ENCODE measurements at places on chromosomes 3 and 15.

DNA sequence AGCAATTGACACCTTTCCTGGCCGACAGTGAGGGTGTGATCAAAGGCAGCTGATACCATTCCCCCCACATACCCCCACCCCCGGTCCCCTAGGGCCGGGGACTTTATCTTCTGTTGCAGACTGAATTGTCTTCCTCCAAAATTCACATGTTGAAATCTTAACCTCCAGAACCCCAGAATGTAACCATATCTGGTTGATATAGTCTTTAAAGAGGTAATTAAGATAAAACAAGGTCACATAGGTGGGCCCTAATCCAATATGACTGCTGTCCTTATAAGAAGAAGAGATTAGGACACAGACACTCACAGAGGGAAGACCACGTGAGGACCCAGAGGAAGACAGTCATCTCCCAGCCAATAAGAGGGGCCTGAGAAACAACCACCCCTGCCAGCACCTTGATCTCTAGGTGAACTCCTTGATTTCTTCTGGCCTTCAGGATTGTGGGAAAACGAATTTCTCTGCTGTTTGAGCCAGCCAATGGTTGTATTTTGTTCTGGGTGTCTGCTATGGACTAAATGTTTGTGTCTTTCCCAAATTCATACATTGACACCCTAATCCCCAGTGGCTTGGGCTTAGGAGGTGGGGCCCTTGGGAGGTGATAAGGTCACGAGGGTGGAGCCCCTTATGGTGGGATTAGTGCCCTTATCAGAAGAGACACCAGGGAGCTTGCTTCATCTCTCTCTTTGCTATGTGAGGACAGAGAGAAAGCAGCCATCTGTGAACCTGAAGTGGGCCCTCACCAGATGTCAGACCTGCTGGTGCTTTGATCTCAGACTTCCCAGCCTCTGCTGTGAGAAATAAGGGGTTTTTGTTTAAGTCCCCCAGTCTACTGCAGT is 144.0 kb downstream of the CHSY1 start:
- no peak for DNase-seq

DNA sequence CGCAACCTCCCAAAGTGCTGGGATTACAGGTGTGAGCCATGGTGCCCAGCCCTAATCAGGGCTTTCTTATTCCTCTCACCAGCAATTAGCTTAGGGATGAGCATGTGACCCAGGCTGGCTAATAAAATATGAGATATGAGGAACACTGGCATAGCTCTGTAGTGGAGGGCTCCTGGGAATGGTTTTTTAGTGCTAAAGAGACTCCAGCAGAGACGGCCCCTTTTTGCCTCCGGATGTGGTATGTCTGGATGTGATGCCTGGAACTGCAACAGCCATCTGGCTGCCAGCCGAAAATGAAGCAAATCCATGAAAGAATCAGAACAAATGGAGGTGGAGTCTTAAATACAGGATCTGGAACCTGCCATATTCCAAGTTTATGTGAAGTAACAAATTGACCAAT is 69.1 kb upstream of the MAGI1 start:
- DNase-seq: no peak

DNA sequence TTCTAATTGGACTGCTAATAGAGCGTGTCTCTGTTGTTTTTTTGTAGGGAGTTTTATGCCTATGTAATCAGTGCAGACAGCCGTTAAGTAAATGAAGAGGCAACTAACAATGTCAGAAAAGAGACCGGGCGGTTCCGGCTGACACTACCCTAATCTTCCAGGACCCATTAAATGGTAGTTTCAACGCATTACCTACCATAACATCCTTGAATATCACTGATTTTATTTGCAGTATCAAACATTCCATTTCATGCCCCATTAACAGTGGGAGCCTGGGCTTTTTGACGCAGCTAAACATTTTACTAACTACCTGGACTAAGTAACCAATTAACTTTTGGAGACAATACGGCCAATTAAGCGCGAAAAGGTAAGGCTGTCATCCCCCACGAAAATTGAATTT is 832.9 kb upstream of the NR2F2 start:
- no peak for DNase-seq

DNA sequence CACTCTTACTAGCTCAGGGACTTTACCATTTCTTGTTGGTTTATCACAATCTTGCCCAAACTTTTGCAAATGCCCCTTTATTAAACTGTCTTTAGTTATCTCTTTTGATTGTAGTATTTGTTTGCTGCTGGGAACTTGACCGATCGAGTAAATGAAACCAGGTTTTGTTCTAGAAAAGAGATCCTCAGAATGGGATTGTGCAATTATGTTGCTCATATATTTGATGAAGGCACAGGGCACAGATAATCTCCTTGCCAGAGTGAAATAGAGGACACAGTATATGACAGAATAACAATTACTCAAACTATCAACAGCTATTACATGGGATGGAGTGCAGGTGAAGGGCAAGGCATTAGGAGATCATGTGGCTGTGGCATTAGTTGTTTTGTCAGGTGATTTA is 216.6 kb upstream of the RASGRP1 start:
- DNase-seq: no peak

GRCh38 chr3:159797771-159798170 is 190.9 kb upstream of the IL12A start:
- DNase-seq: no peak

- no peak for DNase-seq
These were observed 97.6 kb upstream of the RASGRP1 start for GRCh38 chr15:38662033-38662802.

GRCh38 chr3:20673866-20674265 is 487.9 kb upstream of the SGO1 start:
- no peak for DNase-seq

DNA sequence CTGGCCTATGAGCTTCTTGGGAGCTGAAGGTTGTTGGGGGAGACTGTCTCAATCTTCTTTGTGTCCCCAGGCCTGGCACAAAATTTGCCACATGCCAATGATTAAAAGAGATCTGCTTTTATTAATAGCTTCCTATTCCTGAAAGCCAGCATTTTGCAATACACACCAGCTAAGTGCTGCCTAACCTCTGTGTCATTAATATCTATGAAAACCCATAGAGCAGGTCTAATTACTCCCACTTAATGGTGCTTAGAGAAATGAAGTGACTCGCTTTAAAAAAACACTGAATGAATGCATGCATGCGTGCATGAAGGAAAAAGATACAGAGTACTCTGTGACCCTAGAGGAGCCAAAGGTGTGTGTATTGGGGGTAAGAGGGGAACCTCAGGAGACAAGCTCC is 55.0 kb downstream of the SLC6A1 start:
- no peak for DNase-seq

DNA sequence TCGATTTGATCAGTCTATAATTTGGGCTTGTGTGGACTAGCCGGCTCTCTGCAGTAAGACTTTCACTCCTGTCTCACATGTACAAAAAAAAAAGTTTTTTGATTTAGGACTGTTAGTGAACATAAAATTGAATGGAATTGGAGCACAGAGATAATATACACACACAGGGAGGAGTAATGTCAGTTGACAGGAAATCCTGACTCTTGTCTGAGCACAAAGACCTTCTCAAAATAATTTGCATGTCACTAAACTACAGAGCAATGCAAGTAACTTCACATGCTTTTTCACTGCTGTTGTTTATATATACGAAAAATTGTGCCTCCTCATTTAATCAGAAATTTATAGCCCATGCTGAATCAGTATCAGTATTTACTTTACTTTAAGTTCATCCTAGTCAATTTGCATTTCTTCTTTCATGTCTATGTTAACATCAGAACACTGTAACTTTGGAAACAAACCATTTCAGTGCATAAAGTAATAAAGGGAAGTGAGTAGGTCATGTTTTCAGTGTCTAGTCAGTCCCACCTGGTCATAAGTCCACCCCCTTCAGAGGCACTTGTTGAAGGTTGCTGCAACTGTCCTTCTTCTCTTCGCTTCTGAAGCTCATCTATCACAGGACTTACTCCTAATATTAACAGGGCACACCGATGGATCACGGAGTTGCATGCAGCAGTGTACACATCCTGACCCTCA is 115.8 kb downstream of the FBXL22 start:
- DNase-seq: no peak

DNA sequence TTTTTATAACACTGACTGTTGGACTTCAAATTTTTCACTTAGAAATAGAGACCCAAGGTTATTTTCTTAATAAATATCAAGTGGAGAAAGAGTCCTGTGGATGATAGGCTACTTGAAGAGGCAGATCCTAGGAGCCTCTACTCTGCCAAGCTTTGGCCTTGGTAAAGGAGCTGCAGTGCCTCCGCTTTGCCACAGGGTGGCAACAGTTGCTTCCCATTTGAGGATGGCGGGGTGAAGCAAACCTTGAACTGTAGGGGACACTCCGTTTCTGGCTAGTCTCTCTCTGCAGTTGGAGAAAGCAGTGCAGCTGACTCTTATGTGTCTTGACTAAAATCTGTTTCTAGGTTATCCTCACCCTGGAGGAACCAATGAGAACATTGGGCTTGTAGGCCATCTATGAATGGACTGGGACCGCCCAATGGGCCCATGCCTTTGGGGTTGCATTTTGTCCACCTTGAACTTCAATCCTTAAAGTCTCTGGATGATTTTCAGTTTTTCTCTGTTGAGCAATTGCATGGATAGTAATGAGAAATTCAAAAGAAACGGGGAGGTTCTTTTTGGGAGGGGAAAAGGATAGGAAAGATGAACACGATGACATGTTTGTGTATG is 9.8 kb downstream of the SCG5 start:
- DNase-seq: no peak

GRCh38 chr15:101240358-101240757 is 11.5 kb downstream of the CHSY1 start:
- DNase-seq: no peak

DNA sequence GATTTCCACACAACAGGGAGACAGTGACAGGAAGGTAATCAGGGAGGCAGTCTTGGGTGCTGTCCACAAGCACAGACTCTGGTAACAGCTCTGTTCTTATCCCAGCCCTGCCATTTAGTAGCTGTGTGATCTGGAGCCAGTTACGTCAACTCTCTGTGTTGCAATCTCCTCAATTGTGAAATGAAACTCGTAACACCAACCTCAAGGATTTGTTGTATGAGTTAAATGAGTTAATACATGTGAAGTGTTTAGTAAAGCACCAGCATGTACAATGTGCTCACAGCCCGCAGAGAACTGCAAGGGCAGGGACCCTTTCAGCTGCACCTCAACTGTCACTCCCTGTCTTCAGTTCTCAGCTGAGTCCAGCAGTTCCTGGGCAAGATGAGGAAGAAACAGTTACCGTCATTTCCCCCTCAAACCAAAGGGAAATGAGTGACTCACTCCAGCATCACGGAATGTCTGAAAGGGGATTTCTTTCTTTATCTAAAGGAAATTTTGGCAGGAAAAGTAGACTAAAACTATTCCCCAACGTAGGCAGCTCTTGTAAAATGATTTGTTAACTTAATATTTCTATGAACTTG is 39.9 kb upstream of the MB21D2 start:
- DNase-seq: no peak

DNA sequence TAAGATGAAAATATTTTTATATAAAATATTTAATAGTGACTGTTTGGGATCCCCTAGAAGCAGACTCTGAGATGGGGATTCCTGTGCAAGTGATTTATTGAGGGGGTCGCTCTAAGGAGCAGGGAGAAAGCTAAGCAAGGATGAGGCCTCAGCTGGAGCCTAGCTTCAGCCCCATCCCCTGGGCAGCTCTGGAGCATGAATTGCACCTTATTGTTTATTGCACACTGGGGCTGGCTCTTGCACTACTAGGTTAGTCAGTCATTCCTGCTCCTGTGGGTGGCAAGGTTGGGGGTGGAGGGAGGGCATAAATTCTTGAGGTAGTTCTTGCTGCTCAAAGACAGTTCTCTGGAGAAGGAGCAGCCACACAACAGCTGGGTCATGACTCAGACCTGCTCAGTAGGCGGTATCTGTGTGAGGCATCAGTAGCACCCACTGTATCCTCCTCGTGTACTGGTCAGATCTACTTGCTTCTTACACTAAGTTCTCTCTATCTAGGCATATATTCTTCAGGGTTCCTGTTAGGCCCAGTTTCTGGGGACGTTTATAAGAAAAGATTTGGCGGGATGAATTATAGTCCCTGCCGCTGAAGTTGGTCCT is 27.2 kb upstream of the TNFSF10 start:
- DNase-seq: no peak

- DNase-seq: no peak
These were observed 86.8 kb upstream of the CMSS1 start for GRCh38 chr3:99730870-99731269.

- no peak for DNase-seq
These were observed 3.5 kb upstream of the FYTTD1 start for GRCh38 chr3:197746209-197746608.

- DNase-seq: no peak
These were observed 32.6 kb upstream of the SHC4 start for GRCh38 chr15:48996276-48996675.

DNA sequence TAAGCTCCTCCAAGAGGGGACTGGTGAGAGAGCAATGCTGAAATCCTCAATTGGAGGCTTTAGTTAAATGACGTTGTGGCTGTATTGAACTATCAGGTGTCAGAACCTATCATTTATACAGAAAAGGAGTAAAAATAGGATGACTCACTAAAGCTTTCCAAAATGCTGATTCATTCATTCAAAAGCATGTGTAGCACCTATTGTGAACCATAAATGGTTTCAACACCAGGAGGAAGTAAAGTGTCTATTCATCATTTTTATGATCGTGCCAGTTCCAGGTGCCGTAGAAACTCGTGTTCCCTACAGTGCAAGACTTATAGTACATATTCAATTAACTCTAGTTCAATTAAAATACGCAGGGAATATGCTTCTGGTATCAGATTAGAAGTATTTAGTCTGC is 66.5 kb upstream of the ARRDC4 start:
- DNase-seq: no peak

DNA sequence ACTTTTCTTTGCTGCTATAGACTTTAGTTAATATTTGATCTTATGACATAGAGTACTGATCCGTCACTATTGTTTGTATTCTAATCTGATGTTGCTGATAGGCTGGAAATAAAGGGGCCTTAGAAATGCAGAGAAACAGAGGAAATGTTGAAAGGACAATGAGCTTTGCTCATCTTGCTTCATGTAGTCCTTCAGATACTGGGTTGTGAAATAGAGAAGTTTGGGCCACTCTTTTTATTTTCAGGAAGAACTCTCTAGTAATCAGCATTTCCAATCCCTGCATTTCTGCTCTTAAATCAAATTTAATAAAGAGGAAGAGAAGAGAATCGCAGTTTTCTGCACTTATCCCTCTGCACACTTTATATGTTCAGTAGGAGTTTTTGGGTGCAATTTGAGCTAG is 192.8 kb upstream of the THBS1 start:
- DNase-seq: no peak

GRCh38 chr3:107911337-107912000 is 179.4 kb downstream of the CD47 start:
- no peak for DNase-seq

Measured in NCI-H446 (cell line).